NCI-H446 (cell line): ENCODE measurements at places on chromosomes 1 and 21.

DNA sequence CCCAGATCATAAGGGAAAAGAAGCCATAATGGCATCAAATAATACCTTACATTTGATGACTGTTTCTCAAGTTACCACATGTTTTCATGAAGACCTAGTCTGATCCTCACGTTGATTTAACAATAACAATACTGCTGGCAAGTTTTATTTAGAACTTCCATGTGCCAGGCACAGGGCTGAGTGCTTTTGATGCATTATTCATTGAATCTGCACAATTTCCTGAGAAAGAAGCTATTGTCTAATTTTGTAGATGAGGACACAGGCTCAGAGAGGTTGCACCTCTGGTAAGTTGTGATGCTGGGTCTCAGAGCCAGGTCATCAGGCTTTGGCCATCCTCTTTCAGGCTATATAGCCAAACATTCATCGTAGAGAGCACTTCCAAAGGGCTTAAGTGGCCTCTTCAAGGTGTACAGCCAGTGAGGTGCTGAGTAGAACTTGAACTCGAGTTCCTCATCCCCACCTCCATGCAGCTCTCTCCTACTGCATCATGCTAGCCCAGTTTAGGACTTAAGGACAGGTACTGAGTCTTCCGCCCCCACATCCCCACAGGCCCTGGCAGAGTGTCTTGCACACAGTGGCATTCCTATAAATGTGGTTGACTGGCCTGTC, 8.3 kb upstream of the PEF1 start:
- no peak for DNase-seq

DNA sequence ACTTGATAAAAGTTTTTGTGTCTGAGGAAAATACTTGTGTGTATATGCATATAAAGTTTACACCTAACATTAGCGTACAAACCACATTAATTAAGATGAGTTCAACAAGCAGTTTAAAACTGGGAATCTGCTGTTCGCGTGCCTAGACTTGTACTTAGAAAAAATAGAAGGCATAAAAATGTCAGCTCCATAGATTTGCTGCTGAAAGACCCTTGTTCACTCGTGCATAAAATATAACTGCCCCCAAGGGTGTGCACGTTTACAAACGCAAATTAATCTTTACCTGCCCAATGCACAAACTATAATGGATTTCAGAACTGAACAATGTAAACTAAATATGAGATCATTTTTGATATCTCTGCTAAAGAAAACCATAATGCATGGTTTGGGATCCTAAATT, 392.3 kb upstream of the ADGRL2 start:
- no peak for DNase-seq

- DNase-seq: no peak
Observed at GRCh38 chr1:55234016-55234415, 18.9 kb upstream of the USP24 start.

DNA sequence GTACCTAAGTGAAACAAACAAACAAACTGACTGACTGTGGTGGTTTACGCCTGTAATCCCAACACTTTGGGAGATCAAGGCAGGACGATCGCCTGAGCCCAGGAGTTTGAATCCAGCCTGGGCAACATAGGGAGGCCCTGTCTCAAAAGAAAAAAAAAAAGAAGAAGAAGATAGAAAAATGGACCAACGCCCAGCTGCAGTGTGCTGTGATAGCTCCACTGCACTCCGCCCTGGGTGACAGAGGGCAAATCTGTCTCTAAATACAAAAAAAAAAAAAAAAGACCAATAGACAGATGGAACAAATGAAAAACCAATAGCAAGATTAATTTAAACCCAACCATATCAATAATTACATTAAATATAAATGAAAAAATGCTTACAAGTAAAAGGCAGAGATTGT, 13.9 kb downstream of the AKR7A3 start:
- DNase-seq: no peak

DNA sequence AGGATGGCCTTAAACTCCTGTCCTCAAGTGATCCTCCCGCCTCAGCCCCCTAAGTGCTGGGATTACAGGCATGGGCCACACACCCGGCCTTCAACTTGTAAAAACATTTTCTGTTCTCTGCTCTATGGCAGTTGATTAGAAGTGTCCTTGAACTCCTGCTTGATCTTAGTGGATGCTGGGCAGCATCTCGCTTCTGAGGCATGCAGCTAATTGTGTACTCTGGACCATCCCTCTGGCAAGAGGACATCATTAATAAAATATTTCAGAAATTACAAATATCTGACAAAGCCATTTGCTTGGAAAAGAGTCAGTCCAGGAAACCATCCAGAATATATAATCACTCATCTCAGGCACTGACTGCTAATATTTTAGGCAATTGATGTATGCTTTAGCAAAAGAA, 8.1 kb downstream of the NGF start:
- DNase-seq: no peak

DNA sequence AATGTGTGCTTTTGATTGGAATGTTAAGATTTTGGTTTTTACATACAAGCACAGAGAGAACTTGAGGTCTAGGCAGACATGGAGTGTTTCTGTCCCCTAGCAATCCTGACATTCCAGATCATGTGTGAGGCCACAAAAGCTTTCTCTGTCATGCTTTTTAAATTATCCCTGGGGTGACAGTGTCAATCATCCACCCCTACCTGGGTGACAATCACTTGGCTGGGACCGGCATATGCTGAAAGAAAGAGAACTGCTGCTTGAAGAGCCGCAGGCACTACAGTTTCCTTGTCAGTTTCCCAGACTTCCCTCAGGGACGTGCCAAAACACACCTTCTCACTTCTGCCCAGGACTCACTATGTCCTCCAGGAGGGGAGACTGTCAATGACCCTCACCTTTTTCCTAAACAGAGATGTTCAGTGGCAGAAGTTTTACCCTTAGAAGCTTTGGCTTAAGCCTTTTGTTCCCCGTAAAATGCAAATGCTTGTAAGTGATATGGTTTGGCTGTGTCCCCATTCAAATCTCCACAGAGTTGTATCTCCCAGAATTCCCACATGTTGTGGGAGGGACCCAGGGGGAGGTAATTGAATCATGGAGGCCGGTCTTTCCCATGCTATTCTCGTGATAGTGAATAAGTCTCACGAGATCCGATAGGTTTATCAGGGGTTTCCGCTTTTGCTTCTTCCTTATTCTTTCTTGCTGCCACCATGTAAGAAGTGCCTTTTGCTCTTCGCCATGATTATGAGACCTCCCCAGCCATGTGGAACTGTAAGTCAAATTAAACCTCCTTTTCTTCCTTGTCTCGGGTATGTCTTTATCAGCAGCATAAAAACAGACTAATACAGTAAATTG, 217.4 kb downstream of the FGGY start:
- DNase-seq: no peak

DNA sequence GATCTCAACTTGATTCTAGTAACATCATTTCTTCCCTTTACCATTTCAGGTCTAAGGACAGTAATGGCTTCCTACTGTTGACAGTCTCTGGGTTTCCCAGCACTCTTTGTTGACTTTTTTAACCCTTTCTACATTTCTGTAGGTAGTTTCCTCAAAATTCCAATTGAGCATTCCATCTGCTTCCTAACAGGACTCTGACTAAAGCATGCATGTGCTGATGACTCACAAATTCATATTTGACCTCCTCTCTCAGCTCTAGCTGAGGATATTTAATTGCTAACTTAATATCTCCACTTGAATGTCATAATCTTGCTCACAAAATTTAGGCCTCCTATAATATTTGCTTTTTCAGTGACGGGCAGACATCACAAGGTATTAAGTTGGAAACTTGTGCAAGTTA, 93.3 kb upstream of the ZNHIT6 start:
- no peak for DNase-seq

- DNase-seq: no peak
Observed at GRCh38 chr1:6353619-6353954, 40.0 kb downstream of the ACOT7 start.
